IMR-90 (cell line): ENCODE measurements at places on chromosomes 7 and 10. TPM values are rescaled to one million over a fixed set of nuclear protein-coding genes. Genes with fewer than 3 reads are reported as not detected.
A peak's percentile ranks its signal among the peaks of the same experiment; 100 is the strongest.

Gene CCDC3
- under 0.01 and 0.36 TPM in 2 replicates for total RNA-seq

DNA sequence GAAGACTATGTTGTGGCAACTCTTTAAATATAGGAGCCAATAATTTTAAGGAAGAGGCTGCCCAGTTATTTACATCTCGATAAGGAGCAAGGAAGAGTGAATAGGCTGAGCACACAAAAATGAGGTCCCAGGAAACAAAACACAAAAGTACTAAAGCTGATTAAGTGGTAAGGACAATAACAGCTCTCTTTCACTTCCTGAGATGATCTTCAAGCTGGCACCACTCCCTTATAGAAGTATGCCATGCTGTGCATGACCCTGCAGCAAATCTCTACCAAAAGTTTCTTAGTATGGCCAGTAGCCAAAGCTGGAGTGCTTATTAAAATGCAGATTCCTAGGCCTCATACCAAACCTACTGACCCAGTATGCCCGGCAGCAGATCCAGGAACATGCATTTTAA lies 39.7 kb downstream of the CADPS2 start:
- no peak for DNase-seq

GRCh38 chr7:26743205-26743604 lies 121.2 kb downstream of the SKAP2 start:
- peak; percentile 13 for DNase-seq

DNA sequence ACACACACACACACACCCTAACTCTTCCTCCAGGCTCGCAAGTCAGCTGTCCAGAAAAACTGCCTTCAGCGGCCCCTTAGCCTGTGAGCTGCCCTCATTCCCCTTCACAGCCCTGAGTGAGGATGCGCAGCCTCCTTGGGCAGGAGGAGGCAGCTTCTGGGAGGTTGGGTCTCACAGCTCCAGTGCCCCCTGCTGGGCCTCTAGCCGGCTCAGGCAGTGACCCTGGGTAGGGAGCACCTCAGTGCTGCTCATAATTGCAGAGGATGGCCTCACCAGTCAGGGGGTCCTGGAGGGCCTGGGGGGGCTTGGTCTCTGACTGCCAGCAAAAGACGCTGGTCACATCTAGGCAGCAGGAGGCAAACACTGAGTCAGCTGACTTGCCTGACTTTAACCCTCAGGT lies 43.7 kb downstream of the ZNF273 start:
- DNase-seq: peak; percentile 1

Gene SH2B2
- 0.36 and 0.56 TPM in 2 replicates for total RNA-seq

Gene HYAL4
- total RNA-seq: not detected in 2 replicates

DNA sequence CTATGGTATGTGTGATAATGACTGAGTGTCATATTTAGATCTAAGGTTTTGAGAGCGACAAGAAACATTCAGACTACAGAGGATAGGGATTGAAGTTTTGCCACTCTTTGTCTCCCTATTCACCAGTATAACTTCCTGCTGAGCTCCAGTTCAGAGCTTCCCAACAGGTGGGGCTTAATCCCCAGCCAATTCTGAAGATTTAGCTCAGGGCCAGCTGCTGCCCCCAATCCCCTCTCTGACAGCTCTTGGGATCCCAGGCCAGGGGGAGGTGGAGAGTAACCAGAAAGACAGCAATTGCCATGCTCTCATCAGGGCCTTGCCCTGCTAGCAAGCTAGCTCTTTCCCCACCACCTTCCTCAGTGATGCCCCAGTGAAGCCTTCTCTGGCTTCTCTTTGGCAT lies 57.8 kb downstream of the TRIL start:
- DNase-seq: no peak

- no peak for DNase-seq
These were observed 28.8 kb downstream of the TMEM120A start for GRCh38 chr7:75965617-75966016.

Gene CFAP70
- total RNA-seq: 0.18 and 0.28 TPM in 2 replicates

GRCh38 chr10:60253484-60253883 lies 136.2 kb downstream of the ANK3 start:
- DNase-seq: no peak

DNA sequence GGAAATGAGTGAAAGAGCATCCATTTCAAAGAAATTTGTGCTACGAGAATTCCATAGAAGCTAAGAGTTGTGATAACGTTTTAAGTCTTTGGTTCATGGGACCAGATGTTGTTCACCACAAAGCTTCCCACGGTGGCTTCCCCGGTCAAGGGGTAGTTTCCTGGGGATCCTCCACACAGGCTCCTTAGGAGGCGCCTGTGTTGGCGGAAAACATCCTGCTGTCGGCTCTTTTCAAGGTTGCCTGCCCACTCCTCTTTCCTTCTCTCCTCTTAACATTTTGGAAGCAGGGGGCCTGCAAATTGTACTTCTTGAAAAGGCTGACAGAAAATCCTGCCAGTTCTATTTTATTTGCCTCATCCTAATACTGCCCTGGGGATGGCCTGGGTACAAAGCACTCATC lies 398.6 kb downstream of the SORCS1 start:
- DNase-seq: no peak

- DNase-seq: no peak
These were observed 45.5 kb downstream of the GTF2IRD1 start for GRCh38 chr7:74498996-74499834.

DNA sequence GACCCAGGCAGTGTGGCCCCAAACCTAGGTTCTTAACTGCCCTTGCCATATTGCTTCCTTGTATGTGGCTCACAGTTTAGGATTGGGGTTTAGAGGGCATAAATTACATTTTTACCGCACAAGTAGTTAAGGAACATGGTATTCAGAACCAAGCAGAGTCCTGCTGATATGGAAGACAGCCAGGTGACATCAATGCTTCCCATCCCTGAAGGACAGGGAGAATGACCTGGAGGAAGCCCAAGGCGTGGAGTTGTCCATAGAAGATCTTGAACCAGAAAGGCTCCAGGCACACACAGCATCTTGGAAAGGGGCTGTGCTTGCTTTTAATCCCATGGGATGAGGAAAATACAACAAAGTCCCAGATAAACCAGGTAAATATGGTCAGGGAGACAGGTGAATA lies 48.3 kb downstream of the ATXN7L1 start:
- no peak for DNase-seq

GRCh38 chr10:132058111-132058745 lies 7.5 kb upstream of the JAKMIP3 start:
- DNase-seq: no peak

Gene RADIL
- 0.18 TPM in 1 of 2 replicates, not detected in the other for total RNA-seq

Gene FKBP6
- total RNA-seq: not detected in 2 replicates

DNA sequence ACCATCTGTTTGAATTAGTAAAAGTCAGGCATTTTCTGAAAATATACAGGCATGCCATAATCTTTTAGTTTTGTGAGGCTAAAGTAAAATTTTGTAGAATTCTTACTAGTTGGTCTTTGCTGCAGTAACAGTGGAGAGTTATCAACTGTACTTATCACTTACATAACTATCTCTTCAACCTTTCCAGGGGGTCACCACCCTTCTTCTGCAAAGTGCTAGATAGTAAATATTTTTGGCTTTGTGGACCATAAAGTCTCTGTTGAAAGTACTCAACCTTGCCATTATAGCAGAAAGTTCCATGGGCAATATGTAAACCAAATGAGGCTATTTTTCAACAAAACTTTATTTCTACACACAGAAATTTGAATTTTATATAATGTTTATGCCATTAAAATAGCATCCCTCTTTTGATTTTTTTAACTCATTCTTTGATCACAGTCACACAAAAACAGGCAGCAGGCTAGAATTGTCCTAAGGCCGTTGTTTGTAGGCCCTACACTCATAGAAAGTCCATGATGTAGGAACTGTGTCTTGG lies 59.5 kb upstream of the KLF6 start:
- no peak for DNase-seq

DNA sequence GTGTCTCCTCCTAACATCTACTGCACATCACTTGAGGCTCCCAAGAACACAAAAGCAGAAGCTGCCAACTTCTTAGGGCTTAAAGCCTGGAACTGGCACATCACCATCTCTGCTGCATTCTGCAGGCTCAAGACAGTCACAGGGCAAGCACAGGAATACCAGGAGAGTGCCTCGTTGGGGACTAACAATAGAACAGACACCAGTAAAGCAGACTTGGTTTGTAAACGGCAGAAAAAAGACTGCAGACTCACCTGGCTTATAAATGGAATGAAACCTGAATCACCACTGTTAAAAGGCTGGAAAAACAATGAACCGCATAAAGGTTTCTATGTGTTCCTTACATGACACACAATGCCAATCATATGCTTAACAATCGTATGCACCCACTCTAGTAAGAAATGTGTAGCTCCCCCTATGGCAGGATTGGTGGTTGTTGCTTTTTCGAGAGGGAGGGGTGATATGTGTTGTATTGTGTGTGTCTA lies 12.8 kb downstream of the RHEB start:
- DNase-seq: no peak

Gene TSPAN13
- 3.0 and 6.1 TPM in 2 replicates for total RNA-seq

DNA sequence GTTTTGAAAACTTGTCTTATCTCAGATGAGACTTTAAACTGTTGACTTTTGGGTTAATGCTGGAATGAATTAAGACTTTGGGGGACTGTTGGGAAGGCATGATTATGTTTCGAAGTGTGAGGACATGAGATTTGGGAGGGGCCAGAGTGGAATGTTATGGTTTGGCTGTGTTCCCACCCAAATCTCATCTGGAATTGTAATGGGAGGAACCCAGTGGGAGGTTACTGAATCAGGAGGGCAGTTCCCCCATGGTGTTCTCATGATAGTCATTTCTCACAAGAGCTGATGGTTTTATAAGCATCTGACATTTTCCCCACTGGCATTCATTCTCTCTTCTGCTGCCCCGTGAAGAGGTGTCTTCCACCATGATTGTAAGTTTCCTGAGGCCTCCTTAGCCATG lies 13.8 kb upstream of the POT1 start:
- no peak for DNase-seq

GRCh38 chr7:143327903-143328302 lies 12.0 kb downstream of the CLCN1 start:
- DNase-seq: no peak
